ENCODE measurements at places on chromosomes 4 and X. TPM values are rescaled to one million over a fixed set of nuclear protein-coding genes. Genes with fewer than 3 reads are reported as not detected.

Gene SLC2A9
- 16.5 TPM for total RNA-seq

Gene FAM199X
- 18.4 TPM for total RNA-seq

GRCh38 chr4:152572417-152573086 lies 36.7 kb upstream of the FBXW7 start:
- no peak for DNase-seq

- DNase-seq: no peak
Measured at GRCh38 chr4:174116021-174116420, 167.4 kb downstream of the FBXO8 start.

Gene XK
- total RNA-seq: 1.7 TPM

DNA sequence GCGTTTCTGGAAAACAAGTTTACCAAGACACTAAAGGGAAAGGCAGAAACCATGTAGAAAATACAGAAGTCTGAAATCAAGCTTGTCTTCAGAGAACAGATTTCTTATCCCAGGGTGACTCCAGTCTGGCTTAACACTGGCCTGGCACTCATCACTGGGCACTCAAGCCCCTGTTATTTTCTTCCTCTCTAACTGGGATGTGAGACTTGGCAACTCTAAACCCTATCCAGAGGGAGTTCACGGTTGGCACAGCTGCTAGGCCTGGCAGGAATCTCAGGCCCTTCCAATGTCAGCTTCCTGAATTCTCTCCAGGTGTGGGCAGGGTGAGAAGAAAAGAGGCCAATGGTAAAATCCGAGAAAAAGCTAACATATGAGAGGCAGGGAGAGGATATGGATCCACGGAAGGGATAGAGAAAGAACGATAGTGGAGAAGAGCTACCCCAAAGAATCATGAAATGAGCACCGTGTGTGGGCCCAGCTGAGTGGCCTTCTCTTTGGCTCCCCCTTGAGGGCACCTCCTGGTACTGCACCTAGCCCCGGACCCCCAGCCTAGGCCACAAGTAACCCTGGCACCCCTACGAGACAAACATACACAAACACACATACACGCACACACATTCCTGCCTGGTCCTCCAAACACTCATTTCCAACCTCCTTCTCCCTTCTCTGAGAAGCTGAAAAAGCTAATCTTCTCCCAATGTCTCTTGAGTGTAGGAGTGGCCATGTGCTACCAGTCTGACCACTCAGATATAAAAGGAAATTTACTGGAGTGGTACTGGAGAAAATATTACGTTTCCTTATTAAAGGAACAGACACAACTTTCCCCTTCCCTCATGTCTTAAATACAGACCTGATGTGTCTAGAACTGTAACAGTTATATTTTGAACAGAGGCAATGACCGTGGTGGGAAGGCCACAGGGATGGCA lies 16.6 kb upstream of the PTCHD1 start:
- DNase-seq: peak; percentile 74

DNA sequence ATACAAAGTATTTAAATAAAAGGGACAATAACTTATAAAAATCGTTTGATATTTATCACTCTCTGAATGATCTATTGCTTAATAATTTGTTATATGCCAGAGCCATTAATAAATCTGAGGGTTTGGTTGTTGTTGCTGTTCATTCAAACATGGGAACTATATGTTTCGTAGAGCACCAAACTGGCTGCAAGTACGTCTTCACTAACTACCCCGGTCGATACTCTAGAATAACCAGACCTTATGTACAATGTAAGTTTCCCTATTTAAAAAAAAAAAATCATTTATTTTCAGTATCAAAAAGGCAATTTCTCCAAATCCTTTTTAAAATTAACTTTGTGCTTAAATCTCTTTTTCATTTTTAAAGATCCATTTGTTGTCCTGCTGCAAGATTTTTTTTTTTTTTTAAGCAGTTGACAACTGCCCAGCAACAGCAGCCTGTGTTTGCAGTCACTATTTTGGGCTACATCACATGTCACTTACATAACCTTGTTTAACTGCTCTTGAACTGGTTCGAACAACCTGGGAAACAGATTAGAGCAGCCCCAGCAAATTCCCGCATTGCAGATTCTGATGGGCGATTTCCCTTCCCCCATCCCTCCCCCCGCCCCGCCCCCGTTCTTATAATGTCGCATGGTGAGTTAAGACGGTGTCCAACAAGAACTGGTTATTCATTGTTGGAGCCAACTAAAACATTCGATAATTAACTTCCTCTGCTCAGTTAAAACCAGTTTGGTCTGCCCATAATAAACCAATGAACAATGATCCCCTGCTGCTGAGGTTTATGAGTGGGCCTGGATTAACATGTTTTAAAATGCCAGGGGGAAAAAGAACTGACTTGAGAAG lies 238.9 kb downstream of the NR3C2 start:
- DNase-seq: no peak

GRCh38 chr4:184506527-184507121 lies 32.3 kb upstream of the IRF2 start:
- peak; percentile 60 for DNase-seq

Gene SHROOM3
- total RNA-seq: 51.3 TPM

GRCh38 chrX:149618871-149619270 lies 12.7 kb downstream of the TMEM185A start:
- no peak for DNase-seq

Gene OCIAD1
- 81.5 TPM for total RNA-seq

DNA sequence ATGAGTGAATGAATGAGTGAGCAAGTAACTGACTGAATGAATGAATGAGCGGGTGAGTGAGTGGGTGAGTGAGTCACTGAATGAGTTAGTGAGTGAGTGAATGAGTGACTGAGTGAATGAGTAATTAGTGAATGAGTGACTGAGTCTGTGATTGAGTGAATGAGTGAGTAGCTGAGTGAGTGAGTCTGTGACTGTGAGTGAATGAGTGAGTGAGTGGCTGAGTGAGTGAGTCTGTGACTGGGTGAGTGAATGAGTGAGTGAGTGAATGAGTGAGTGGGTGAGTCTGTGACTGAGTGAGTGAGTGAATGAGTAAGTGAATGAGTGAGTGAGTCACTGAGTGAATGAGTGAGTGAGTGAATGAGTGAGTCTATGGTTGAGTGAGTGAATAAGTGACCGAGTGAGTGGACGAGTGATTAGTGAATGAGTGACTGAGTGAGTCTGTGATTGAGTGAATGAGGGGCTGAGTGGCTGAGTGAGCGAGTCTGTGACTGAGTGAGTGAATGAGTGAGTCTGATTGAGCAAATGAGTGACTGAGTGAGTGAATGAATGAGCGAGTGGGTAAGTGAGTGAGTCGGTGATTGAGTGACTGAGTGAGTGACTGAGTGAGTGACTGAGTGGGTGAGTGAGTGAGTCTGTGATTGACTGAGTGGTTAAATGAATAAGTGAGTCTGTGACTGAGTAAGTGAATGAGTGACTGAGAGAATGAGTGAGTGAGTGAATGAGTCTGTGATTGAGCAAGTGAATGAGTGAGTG lies 223.0 kb upstream of the PSAPL1 start:
- no peak for DNase-seq

- no peak for DNase-seq
Measured at GRCh38 chr4:154366956-154367355, 124.6 kb downstream of the DCHS2 start.

GRCh38 chr4:40314951-40315350 lies 20.2 kb upstream of the CHRNA9 start:
- no peak for DNase-seq
